Natural killer cell (primary cell): ENCODE measurements at places on chromosomes 2 and 18. TPM values are rescaled to one million over a fixed set of nuclear protein-coding genes. Genes with fewer than 3 reads are reported as not detected.

Gene STARD6
- total RNA-seq: not detected

DNA sequence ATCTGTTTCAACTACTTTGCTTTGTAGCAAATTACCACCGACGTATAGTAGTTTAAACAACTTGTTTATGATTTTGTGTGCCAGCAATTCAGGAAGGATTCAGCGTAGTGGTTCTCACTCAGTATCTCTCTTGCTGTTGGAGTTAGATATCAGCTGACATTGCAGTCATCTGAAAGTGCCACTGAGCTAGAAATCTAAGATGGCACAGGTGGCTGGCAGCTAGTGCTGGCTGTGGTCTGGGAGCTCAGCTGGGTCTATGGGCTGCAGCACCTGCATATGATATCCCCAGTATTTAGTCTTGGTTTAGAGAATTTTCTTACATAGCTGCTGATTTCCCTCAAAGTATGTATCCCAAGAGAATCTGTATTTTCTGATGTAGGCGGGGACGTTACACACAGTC, 235.6 kb downstream of the SCG2 start:
- DNase-seq: no peak

DNA sequence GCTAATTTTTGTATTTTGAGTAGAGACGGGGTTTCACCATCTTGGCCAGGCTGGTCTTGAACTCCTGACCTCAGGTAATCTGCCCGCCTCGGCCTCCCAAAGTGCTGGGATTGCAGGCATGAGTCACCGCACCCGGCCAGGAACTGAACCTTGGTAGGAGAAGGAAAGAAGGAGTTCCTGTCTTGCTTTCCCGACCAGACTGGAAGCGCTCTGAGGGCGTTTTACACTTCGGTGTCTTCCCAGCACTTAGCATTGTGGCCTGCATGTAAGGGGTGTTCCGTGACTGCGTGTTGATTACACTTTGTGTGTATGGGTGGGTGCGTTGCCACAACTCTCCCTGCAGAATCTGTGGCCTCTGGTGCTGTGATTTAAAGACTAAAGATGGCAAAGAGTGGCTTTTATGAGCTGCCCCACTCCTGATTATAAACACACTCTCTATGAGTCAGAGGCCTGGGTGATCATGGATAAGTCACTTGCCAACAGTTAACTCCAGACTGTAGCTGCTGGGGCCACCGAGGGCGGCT, 46.0 kb downstream of the ODC1 start:
- no peak for DNase-seq

Gene TDRD15
- 0.21 TPM for total RNA-seq

Gene RPRD1A
- 24.4 TPM for total RNA-seq

DNA sequence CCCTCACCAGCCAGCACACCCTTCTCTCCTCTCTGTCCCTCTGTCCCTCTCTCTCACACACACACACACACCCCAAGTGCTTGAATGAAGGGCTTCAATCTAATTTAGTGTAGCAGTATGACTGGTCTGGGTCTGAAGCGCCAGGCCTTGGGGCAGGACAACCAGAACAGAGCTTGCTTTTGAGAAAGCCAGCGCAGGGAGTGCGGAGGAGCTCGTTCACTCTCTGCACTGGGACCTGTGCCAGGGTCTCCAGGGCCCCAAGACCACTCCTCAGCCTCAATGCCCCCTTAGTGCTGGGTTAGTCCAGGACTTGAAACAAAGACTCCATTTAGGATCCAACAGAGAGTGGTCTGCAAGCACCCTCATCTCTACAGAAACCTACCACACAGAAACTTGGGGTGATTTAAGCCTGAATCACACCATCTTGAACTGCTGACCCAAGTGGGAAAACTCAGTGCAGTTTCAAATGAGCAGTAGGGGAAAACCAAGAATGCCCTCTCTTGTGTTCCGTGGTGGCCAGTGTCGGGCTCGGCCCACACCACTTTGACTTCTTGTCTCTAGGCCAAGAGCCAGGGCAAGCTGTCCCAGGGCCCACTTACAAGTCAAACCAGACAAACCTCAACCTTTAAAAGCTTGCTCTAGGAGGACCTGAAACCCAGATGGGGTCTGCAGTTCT, 66.6 kb upstream of the WIPF1 start:
- DNase-seq: no peak

DNA sequence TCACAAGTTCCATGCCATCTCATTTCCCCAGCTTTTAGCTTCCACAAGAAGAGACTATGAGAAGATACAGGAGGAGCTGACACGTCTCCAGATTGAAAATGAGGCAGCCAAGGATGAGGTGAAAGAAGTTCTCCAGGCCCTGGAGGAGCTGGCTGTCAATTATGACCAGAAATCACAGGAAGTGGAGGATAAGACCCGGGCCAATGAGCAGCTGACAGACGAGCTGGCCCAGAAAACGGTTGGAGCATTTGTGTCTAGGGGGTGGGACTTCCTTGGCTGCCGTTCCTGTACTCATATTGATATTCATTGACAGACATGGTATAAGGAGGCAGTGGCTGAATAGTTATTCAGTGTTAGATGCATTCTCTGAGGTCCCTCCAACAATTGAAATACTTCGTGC, 57.2 kb upstream of the LYPD6B start:
- DNase-seq: no peak
